COR-L47 (cell line): ENCODE measurements at places on chromosomes 1 and 21.

- DNase-seq, result no peak
Measured at GRCh38 chr1:239872626-239873025, 219.1 kb upstream of the FMN2 start.

- no peak for DNase-seq
Measured at GRCh38 chr1:83034851-83035250, 964.1 kb downstream of the TTLL7 start.

DNA sequence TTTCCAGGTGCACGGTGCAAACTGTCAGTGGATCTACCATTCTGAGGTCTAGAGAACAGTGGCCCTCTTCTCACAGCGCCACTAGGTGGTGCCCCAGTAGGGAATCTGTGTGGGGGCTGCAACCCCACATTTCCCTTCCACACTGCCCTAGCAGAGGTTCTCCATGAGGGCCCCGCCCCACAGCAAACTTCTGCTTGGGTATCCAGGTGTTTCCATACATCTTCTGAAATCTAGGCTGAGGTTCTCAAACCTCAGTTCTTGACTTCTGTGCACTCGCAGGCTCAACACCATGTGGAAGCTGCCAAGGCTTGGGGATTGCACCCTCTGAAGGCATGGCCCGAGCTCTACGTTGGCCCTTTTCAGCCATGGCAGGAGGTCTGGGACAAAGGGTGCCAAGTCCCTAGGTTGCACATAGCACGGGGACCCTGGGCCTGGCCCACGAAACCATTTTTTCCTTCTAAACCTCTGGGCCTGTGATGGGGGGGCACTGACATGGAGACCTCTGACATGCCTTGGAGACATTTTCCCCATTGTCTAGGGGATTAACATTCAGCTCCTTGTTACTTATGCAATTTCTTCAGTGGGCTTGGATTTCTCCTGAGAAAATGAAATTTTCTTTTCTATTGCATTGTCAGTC, 10.0 kb downstream of the HS2ST1 start:
- no peak for DNase-seq

GRCh38 chr1:109687641-109688499, at the start of gene GSTM1:
GSTM1 (plus strand) TSS chr1:109687817; CDS start chr1:109687874, 57 bp downstream.
- no peak for DNase-seq

GRCh38 chr1:49307457-49307856, 530.8 kb upstream of the BEND5 start:
- DNase-seq, result no peak

- DNase-seq, result no peak
Measured at GRCh38 chr1:199685369-199685768, 342.1 kb upstream of the NR5A2 start.

DNA sequence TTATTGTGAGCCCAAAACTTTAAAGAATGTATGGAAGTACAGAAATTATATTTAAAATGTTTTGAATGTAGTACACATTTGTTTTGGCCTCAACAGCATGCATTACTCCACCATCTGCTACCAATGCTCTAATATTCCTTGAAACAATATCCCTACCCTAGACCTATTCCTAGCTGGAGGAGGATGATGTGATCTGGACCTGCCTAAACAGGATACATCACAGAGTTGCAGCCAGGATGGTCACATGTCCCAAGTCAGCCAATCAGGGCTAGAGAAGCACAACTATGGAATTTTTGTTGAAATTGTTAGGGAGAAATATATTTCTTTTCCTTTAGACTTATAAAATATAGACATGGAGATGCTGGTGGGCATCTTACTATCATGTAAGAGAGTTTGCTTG, 623.3 kb upstream of the NR5A2 start:
- DNase-seq, result no peak

GRCh38 chr1:207866471-207867135, 44.3 kb downstream of the CD34 start:
- DNase-seq, result no peak

DNA sequence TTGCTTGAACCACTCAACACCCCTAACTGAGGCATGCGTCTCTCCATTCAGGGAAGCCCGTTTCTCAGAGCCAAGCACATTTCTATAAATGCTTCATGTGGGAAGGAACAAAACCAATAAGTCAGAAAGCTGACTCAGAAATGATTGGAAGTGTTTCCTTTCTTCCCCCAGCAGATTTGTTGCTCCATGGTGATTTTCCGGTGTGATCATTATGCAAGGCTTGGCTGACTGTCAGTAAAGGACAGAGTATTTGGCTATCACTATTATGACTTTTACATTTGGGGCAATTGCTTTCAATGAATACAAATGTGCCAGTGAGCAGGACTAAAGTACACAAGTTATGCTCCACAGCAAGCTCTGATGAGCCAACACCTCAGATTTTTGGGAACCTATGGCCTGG, 53.3 kb upstream of the ZC3H11B start:
- no peak for DNase-seq

DNA sequence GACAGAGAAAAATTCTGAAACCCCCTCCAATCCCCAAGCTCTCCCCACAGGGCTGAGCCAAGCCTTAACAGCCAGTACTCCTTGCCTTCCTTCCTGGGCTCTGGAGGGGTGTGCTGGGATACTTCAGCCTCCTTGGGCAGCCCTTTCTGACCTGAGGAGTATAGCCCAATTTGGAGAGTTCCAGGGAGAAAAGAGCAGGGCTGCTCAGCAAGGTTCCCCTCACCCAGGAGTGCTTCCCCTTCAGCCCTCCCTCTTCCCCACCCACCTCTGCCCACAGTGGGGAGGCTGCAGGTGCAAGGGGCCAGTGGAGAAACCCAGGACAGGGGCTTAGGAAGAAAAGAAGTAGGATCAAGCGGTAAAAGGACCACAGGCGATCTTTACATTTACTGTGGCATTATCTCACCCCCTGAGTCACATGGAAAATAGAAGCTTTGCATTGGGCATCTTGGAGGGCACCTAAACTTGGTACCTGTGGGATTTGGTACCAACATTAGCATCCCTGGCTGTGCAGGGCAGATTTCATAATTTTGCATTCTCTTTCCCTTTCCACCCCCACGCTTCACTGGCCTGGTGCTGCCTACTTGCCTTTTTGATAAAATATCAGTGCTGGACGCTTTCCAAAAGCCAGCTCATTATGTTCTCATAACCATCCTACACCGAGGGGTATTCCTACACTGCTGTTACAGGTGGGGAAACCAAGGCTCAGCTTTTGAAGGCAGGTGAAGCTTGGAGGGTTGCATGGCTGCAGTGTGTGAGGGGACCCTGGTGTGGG, 2.8 kb upstream of the ADORA1 start:
- DNase-seq, result no peak

DNA sequence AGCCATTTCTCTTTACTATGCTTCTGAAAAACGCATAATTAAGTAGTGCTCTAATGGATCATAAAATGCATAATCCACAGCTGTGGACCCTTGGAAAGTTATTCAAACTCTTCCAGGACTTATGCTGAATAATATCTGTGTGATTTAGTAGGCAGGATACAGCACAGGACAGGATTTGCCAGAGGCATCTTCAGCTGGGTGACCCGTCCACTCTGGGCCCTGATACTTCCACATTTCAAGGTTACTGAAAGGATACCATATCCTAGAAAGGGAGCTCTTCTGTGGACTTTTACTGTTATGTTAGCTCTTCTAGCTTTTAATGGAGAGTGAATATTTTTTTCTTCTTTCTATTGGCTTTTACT, 49.6 kb downstream of the MAP10 start:
- no peak for DNase-seq
